ENCODE measurements at places on chromosomes 1 and 21.

- no peak for DNase-seq
These were observed 1.3 kb upstream of the LYST start for GRCh38 chr1:235867903-235868469.

GRCh38 chr1:82894635-82895034, 1093.9 kb downstream of the ADGRL2 start:
- no peak for DNase-seq

DNA sequence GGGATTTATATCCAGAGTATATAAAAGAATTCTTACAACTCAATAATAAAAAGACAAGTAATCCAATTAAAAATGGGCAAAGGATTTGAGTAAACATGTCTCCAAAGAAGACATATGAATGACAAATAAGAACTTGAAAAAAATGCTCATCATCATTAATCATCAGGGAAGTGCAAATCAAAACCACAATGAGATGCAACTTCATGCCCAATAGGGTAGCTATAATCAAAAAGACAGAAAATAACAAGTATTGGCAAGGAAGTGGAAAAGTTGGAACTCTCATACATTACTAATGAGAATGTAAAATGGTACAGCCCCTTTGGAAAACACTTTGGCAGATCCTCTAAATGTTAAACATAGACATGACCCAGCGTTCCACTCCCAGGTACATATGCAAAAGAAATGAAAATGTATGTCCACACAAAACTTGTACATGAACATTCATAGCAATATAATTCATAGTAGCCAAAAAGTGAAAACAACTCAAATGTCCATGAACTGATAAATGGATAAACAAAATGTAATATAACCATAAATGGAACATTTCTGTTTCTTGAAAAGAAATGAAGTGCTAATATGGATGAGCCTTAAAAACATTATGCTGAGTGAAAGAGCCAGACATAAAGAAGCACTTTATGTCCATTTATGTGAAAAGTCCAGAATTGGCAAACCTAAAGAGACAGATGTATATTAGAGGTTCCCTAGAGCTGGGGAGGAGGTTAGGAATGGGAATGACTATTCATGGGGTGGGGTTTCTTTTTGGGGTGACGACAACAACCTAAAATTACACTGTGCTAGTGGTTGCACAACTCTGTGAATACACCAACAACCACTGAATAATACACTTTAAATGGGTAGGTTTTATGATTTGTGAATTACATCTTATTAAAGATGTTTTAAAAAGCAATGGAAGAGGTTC, 259.7 kb downstream of the RHOU start:
- no peak for DNase-seq

DNA sequence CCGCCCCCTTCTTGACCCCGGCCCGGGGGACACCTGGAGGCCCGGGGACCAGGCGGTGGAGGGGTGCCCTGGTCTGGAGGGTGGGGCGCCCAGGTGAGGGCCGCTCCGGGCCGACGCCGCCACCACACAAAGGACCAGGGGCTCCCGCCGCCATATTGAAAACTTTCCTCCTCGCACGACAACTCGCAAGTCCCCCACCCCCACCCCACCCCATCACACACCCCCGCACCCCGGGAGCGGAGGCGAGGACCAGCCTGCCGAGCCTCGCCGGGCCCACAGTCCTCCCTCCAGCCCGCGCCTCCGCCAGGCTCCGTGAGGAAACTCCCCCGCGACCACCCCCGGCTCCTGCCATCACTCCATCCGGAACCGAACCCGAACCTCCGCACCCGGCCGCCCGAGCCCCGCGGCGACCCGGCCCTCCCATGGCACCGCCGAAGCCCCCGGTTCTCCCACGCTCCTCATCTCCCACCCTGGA, 733 bp downstream of the KDM5B start:
- peak; percentile 67 for DNase-seq

DNA sequence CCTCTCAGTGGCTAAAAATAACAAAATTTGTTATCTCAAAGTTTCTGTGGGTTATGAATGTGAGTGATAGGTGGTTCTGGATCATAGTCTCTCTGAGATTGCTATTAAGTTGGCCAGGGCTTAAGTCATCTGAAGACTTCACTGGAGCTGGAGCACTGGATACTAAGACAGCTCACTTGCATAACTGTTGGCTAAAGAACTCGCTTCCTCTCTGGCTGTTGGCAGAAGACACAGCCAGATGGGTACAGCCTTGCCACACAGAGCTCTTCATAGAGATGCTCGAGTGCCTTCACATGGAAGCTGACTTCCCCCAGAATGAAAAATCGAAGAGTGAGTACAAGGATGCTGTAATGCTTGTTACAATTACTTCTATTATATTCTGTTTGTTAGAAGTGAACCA, 333.8 kb downstream of the ZP4 start:
- no peak for DNase-seq

DNA sequence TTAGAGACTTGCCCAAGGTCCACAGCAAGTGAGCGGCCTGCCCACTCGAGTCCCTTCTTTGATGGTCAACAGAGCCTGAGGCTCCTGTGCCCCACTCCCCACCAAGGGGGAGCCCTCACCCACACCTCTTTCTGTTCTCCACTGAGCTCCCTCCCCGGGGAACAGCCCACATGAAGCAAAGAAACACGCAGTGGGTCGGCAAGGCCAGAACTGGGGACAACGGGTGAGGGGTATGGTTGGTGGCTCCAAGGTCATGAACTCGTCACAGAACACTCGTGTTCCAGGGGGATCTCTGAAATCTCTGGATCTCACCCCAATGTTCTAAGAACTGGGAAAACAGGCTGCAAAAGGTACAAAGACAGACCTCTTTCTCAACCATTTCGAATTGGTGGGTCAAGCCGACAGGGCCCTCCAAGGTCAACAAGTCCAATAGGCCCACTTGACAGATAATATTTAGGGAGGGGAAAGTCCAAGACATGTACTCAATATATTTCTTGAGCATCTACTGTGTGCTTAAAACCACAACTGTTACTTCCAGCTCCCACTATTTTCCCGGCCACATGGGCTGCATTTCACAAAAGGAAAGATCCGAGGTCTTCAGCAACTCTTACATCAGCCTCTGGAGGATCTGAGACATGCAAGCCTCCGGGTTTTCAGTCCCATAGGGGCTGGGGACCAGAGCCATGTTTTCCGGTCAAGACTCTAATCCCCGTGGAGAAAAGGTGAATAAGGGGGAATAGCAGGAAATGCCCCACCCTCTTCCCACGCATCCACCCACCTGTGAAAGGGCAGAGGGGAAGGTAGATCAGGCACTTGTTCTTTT, 1.1 kb upstream of the RAP1GAP start:
- no peak for DNase-seq

- DNase-seq, result peak; percentile 78
These were observed 2.4 kb upstream of the NFIA start for GRCh38 chr1:61079898-61080336.

GRCh38 chr1:67850611-67851075, 17.4 kb upstream of the GNG12 start:
- peak; percentile 61 for DNase-seq

GRCh38 chr1:78269591-78269990, 221.2 kb upstream of the PTGFR start:
- DNase-seq, result no peak

GRCh38 chr1:16720351-16721223, 19.7 kb upstream of the RNU1-4 start:
- no peak for DNase-seq

GRCh38 chr1:211345719-211346118, 19.1 kb downstream of the TRAF5 start:
- no peak for DNase-seq

GRCh38 chr1:211610779-211611556, 32.0 kb upstream of the SLC30A1 start:
- DNase-seq, result no peak

- no peak for DNase-seq
These were observed 88.8 kb upstream of the TTC34 start for GRCh38 chr1:2890221-2890850.

DNA sequence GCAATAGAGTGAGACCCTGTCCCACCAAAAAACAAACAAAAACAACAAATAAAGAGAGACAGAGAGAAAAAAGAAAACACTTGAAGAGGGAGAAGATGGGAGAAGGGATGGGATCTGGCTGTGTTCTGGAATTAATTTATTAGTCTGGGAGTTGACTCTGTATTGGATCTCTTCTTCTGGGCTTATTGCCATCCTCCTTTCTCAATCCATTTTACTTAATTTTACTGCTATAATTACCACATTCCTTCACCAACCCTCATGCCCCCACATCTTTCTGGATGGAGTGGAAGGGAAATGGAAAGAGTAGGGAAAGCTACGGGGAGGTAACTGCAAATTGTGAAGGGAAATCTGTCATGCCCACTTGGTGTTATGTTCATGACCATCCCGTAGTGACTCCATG, 42.9 kb downstream of the FMN2 start:
- DNase-seq, result no peak

DNA sequence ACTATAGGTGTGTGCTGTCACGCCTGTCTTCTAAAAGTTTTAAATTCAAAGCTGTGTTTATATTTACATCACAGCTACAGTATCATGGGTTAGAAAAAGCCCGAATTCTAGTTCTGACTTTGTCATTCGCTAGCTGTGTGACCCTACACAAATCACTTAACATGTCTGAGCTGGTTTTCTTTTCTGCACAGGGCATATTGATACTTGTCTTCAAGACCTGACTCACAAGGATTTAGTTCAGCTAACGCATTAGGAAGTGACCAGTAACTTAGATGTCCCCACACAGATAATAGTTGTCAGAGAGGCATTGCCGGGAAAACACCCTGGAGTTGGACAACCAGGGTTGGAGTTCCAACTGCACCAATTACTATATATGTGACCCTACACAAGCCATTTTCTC, 25.9 kb downstream of the GIPC2 start:
- DNase-seq, result no peak

DNA sequence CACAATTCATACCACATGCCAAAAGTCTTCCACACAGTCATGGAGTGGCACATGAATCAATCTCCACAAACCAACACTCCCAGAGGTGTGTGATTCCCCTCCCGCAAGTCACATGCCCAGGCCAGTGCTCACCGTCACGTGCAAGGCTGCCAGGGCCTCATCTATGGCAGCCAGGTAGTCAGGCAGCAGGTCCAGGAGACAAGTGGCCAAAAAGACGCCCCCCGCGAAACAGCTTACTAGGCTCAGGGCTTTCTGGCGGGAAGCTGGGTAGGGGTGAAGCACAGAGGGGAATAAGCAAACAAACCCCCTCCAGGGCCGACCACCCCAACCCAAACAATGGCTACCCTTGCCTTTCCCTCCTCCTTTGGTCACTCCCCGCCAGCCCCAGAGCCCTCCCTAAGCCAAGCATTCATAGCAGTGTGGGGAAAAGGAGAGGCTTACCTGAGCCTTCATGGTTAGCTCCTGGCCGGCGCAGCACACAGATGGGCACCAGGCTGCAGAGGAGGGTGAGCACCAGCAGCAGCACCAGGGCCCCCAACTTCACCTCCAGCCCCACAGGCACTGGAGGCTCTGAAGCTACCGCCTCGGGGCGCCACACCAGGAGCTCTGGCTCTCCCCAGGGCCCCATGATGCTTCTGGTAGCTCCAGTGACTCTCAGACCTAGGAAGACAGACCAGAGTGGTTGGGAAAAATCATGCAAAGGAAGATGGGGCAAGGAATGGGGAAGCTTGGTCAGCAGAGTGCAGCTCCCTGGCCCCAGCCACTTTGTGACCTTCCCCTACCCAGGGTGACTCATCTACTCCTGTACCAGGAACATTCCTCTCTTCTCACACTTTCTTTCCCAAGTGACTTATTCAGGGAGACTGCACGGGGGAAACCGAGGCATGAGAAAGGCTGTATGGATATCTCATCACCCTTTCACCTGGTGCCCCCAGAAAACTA, 978 bp downstream of the SLC39A1 start:
- no peak for DNase-seq

GRCh38 chr1:231211005-231211857, 29.8 kb upstream of the GNPAT start:
- peak; percentile 95 for DNase-seq

DNA sequence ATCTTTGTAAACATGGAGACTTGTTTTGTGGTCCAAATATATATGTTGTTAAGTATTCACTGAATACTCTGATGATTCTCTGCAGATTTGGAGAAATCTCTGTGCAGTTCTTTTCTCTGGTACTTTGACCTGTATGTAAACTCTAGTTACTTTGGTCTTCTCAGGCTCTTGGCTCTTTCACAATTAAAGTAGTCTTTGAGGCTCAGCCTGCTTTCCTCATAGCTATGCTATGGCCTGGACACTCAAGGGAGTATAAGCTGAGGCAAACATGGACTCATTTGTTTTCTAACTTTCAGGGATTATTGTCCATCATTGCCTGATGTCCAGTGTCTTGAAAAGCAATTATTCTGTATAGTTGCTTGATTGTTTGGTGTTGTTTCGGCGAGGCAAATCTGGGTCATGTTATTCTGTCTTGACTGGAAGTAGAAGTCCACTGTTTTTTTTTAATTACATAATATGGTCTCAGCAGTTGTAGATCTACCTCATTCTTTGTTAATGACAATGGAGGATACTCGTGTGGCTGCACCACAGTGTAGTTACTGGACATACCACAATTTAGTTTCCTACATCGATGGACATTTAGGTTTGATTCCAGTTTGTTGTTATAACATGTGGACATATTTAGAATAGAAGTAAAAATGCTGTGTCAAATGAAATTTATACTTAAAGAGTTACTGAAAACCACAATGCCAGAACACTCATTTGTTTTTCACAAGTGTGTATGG, 9.2 kb downstream of the PTBP2 start:
- no peak for DNase-seq

DNA sequence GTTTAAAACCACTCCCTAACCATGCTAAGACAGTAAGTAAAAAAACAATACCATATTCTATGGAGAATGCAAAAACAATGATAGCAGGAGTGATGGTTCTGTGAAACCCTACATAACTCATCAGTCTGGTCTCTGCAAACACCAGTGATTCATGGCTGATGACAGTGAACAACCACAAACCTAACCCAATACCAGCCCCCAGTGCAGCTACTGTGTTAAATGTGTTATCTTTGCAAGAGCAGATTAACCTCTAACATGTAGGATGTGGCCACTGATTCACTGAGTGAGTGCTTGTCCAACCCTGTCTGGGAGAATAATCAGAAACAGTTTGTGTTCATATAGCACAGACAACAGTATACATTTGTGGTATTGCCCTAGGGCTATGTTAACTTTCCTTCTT, 100.2 kb upstream of the COG2 start:
- no peak for DNase-seq

DNA sequence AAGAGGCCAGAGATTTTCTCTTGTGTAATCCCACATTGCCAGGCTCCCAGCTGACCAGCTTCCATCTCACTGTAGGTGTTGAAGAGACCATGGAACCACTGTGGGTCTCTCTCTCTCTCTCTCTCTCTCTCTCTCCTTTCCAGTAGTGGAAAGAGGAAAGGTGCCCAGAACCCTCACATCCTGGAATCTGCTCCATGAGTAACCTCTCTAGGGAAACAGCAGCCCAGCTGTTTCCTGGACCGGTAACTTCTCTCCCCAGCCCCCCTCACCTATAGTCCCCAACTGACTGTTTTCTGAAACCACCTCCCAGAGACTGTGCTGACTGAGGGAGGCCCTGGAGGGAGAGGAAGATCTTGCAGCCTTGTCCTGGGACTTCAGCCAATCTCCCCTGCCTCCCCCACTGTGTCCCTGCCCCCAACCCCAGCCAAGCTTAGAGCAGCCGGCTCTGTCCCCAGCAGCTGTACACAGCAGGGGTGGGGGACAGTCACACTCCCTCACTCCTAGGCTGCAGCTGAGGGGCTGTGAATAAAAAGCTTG, 20.6 kb upstream of the SLC45A3 start:
- DNase-seq, result no peak

- no peak for DNase-seq
These were observed 184.2 kb downstream of the EIF4G3 start for GRCh38 chr1:20992322-20993056.

GRCh38 chr1:168112673-168113305, 23.9 kb downstream of the GPR161 start:
- DNase-seq, result no peak
